Right ventricle myocardium superior (tissue), 1 donor: ENCODE measurements at places on chromosomes 16 and 17. TPM values are rescaled to one million over a fixed set of nuclear protein-coding genes. Genes with fewer than 3 reads are reported as not detected.
A peak's percentile ranks its signal among the peaks of the same experiment; 100 is the strongest.

- DNase-seq: no peak
Observed at GRCh38 chr17:78748048-78748729, 33.9 kb downstream of the CYTH1 start.

TMC7 gene
- total RNA-seq: 0.67 TPM

LRRC46 gene
- total RNA-seq: 0.19 TPM

- no peak for DNase-seq
Observed at GRCh38 chr17:2456475-2456874, 55.2 kb downstream of the METTL16 start.

TP53TG3D gene
- 0.89 TPM for total RNA-seq

GRCh38 chr16:86213437-86214205 lies 296.7 kb upstream of the FOXF1 start:
- DNase-seq: no peak

- DNase-seq: peak; percentile 87
Observed at GRCh38 chr17:47694581-47695428, 844 bp downstream of the TBKBP1 start.

MMP2 gene
- 102 TPM for total RNA-seq

- DNase-seq: no peak
Observed at GRCh38 chr17:82915010-82915756, 75.4 kb upstream of the ZNF750 start.

MAF gene
- total RNA-seq: 19.6 TPM

DNA sequence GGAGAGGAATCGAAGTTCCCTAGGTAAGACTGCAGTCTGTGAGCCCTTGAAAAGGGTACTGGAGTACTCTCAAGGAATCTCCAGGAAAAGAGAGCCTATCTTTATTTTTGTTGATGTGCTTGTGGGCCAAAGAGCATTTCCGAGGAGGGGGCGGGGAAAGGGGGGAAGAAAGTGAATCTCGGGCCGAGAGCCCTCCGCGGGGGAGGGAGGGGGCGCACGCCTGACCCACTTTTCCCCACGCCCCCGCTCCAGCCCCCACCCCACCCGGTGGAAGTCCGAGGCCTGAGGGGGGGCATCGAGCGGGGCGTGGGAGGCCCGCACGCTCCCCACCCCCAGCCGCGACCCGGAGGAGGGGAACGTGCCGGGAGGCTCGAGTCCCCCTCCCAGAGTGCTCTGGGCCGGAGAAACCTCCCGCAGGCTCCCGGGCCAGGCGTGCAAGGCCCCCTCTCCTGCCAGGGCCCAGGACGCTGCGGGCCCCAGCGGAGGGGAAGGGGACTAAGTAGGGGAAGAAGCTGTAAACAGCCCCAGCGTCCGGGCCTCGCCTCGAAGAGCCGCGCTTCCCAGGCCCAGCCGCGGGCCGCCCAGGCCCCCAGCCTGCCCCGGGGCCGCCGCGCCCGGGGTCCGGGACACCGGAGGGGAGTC lies 444 bp downstream of the HELZ start:
- DNase-seq: peak; percentile 48

- DNase-seq: no peak
Observed at GRCh38 chr17:40284085-40284713, 3.5 kb upstream of the CDC6 start.

CRISPLD2 gene
- 23.5 TPM for total RNA-seq

GRCh38 chr17:44209786-44210341 lies 9.6 kb downstream of the UBTF start:
- DNase-seq: no peak

GRCh38 chr17:50262001-50262794 lies 12.1 kb upstream of the TMEM92 start:
- no peak for DNase-seq

GNGT2 gene
- total RNA-seq: 2.1 TPM

DNA sequence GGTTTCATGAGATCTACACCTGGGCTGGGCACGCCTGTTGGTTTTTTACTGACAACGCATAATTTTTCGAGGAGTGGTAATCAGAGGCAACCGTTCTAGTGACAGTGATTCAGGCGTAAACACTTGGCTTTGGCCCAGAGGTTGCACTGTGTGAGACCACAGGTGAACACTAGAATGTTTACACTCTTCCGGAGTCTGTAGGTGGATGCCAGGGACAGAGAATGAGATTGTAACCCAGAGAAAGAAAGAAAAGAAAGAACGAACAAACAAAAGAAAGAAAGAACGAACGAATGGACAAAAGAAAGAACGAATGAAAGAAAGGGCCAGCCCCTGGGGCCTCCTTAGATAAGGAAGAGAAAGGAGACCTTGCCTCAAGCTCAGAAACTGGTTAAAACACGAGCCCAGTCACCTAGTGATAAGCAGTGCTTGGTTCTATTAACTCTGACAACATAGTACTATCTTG lies 113.2 kb downstream of the PRKCB start:
- no peak for DNase-seq

SDR42E2 gene
- total RNA-seq: not detected

DNA sequence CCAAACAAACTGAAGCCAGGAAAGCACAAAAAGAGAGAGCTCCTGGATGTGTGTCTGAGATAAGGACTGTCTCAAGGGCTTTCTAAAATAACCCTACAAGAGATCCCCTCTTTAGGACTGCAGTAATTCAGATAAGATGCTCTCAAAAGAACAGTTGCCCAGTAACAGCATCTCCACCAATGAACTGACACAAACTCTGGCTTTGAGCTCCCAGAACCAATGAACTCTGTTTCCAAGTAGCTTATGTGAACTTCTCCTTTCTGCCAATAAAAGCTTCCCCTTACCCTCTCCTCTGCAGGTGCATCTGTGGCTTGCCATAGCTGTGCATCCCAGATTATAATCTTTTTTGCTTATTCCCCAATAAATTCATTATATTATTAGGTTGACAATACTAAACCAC lies 421.5 kb downstream of the SLC39A11 start:
- DNase-seq: no peak

DNA sequence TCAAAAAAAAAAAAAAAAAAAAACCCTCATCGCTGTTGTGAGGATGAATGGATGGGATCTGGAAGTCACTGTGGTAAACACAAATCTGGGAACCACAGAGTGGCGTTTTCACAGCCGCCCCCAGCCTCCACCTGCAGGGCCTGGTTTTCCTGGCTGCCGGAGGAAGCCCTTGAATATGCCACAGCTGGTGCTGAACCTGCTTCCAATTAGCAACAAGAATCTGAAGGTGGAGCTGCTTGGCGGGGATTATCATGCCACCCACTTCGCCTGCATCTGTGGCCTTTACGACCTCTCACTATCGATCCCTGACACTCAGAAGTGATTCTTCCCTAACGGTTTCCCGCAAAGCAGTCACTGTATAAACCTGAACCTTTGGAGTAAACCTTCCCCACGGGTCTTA lies 16.1 kb downstream of the MRM3 start:
- DNase-seq: no peak

- no peak for DNase-seq
Observed at GRCh38 chr16:21339941-21340340, 61.9 kb upstream of the CRYM start.

C16orf92 gene
- total RNA-seq: not detected

GRCh38 chr16:83704656-83705055 lies 103.1 kb upstream of the HSBP1 start:
- no peak for DNase-seq

- DNase-seq: no peak
Observed at GRCh38 chr17:51901242-51901641, 257.3 kb downstream of the CA10 start.

ITGAX gene
- 1.2 TPM for total RNA-seq

- no peak for DNase-seq
Observed at GRCh38 chr17:48100160-48100559, 1.1 kb downstream of the CBX1 start.
